Effector memory CD4-positive, alpha-beta T cell (primary cell): ENCODE measurements at places on chromosomes 11 and 22.

- H3K4me3 ChIP-seq = no peak overlapping the region
- H3K36me3 ChIP-seq = no peaks in the 10 kb centered on the region
- no peaks in the 10 kb centered on the region for H3K27me3 ChIP-seq
- H3K4me1 ChIP-seq = no peaks in the 10 kb centered on the region
- DNase-seq = no peak
These were observed 24.2 kb downstream of the KREMEN1 start for GRCh38 chr22:29096736-29097669.

- no peak for DNase-seq
- H3K4me1 ChIP-seq = peaks cover 6% of the 10 kb centered on the region
- H3K36me3 ChIP-seq = peaks cover 5% of the 10 kb centered on the region
- no peaks in the 10 kb centered on the region for H3K27me3 ChIP-seq
- H3K27ac ChIP-seq = no peak overlapping the region
These were observed 37.9 kb upstream of the PPARA start for GRCh38 chr22:46112405-46112804.

- H3K27me3 ChIP-seq = no peaks in the 10 kb centered on the region
- peaks cover 12% of the 10 kb centered on the region for H3K4me1 ChIP-seq
- no peak overlapping the region for H3K4me3 ChIP-seq
These were observed 53.3 kb downstream of the CERK start for GRCh38 chr22:46684706-46685105.

DNA sequence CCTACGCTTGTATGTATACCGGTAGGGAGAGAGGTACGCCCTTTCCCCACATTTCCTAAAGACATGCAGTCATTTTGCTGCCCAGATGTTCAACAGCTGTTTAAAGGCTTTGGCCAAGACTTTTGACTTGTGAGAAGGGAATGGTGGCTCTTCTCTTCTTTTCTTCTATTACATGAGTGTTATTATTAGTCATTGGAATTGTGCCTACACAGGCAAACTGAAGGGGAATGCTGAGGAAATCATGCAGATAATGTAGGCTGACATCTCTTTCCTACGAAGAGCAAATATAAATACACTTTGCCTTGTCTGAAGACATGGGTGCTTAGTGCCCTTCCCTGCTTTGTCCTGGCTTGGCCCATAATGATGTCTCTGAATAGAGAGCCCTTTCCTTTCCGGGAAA is 194.3 kb upstream of the NARS2 start:
- no peaks in the 10 kb centered on the region for H3K27me3 ChIP-seq
- no peak overlapping the region for H3K4me3 ChIP-seq
- DNase-seq = no peak
- no peak overlapping the region for H3K27ac ChIP-seq

DNA sequence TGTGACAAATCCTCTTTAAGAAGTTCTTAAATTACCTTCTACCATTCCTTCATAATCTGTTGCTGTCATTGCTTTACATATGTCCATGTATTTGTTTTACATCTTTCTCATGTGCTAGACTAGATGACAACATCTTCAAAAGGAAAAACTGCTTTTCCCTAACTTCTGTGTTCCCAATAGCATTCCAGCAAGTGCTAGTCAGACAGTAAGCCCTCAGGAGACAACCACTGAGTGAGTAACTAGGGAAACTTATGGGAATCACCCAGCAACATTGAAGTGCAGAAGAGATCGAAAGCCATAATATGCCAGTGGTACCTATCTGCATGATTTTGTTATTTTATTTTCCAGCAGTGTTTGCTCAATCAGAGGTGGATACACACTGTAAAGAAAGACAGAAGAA is 889.7 kb upstream of the API5 start:
- DNase-seq = no peak
- H3K4me3 ChIP-seq = no peak overlapping the region
- no peaks in the 10 kb centered on the region for H3K4me1 ChIP-seq
- no peaks in the 10 kb centered on the region for H3K27me3 ChIP-seq
- no peak overlapping the region for H3K27ac ChIP-seq

DNA sequence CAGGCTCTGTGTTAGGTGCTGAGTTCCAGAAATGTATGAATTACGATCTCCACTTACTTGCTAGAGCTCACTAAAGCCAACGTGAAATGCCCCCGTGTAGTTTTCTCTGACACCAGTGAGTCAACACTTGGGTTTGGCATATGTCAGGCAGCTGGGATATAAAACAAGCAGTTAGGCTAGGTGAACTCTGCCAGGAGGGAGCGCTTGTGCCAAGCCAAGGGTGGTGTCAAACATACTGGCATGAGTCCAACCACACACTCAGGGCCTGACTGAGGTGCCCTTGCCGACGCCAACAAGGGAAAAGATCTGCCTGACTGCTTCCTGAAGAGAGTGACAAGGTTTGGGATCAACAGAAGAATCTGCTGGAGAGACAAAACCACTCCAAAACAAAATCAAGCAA is 167.8 kb upstream of the NARS2 start:
- no peaks in the 10 kb centered on the region for H3K4me1 ChIP-seq
- H3K4me3 ChIP-seq = no peak overlapping the region
- no peak for DNase-seq
- H3K27ac ChIP-seq = no peak overlapping the region
- H3K36me3 ChIP-seq = no peaks in the 10 kb centered on the region

GRCh38 chr11:75577207-75577606 is 15.2 kb downstream of the SERPINH1 start:
- peaks cover 4% of the 10 kb centered on the region for H3K4me1 ChIP-seq
- H3K27ac ChIP-seq = no peak overlapping the region
- no peak overlapping the region for H3K4me3 ChIP-seq
- H3K36me3 ChIP-seq = peaks cover 5% of the 10 kb centered on the region
- no peak for DNase-seq

DNA sequence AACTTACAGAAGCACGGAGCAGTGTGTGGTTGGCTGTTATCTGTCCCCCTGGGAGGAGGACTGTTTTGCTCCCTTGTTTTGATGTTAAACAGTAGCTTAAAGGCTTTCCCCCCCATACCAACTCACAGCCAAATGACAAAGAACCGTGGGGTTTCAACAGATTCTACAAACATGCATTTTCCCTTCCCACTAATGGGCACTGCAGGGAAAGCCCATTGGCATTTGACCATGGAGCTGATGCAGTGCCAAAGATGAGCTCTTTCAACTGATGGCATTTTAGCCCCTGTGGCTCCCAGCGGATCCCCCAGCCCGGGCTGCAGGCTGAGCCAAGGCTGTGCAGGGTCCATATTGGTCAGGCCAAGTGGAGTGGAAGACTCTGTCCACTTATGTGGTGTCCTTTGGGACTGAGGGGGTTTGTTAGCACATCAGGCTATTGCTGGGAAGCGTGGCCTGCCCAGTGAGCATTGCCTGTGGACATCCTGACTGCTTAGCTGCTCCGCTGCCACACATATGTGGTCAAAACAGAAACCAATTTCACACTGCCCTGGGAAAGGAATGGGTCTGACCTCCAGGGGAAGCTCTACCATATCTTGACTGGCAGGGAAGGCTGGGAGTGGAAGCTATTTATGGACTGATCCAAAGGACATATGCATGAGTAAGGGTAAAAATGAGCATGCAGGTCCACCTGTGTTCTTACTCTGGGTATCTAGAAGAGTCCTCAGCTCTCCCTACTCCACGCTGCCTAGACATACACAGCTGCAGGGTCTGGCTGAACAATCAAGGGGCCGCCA is 116.4 kb upstream of the PARVA start:
- H3K27me3 ChIP-seq = no peaks in the 10 kb centered on the region
- DNase-seq = no peak
- peaks cover 51% of the 10 kb centered on the region for H3K36me3 ChIP-seq
- H3K4me3 ChIP-seq = no peak overlapping the region
- no peaks in the 10 kb centered on the region for H3K4me1 ChIP-seq

- H3K27ac ChIP-seq = no peak overlapping the region
- no peak for DNase-seq
- H3K4me3 ChIP-seq = no peak overlapping the region
- H3K27me3 ChIP-seq = no peaks in the 10 kb centered on the region
- peaks cover 4% of the 10 kb centered on the region for H3K36me3 ChIP-seq
These were observed 53.3 kb downstream of the MRTFA start for GRCh38 chr22:40583053-40583741.

- H3K4me3 ChIP-seq = peak overlapping the region; percentile 91
- no peak for DNase-seq
- H3K27me3 ChIP-seq = no peaks in the 10 kb centered on the region
- H3K27ac ChIP-seq = peak overlapping the region; percentile 90
- H3K4me1 ChIP-seq = peaks cover 3% of the 10 kb centered on the region
These were observed 539 bp upstream of the SLC36A4 start for GRCh38 chr11:93198215-93198845.

- H3K4me1 ChIP-seq = no peaks in the 10 kb centered on the region
- H3K4me3 ChIP-seq = no peak overlapping the region
- no peaks in the 10 kb centered on the region for H3K27me3 ChIP-seq
- no peak for DNase-seq
- H3K27ac ChIP-seq = no peak overlapping the region
- no peaks in the 10 kb centered on the region for H3K36me3 ChIP-seq
These were observed 40.7 kb upstream of the DKK3 start for GRCh38 chr11:12048936-12049790.

DNA sequence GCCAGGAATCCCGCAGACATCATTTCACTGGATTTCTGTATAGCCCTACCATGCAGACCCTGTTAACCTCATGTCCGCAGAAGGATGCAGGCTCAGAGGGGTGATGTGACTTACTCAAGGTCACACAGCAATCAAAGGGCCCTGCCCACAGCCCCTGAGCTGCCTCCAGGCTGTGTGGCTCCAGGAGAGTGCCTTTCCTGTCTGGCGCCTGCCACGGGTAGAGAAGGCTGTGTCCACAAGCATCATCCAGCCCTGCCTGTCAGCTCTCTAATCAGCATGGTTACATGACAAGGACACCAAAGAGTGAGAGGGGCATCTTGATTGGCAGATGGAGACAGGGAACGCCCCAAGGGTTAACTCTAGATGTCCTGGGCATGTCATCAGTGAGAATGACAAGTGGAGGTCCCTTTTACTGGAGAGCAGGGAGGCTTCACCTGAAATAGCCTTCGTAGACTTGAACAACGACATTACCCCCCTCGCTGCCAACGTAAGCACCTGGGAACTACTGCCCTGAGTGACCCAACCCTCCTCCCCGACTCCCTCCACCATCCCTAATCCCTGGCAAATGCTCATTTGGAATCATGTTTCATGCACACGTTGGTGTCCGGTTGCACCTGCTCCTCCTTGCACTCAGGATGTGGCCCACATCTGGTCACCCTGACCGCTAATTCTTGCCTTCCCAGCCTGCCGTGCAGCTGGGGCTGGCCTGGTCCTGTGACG is 6.9 kb downstream of the FGF19 start:
- no peaks in the 10 kb centered on the region for H3K4me1 ChIP-seq
- no peak overlapping the region for H3K4me3 ChIP-seq
- DNase-seq = no peak
- no peaks in the 10 kb centered on the region for H3K36me3 ChIP-seq
- H3K27ac ChIP-seq = no peak overlapping the region

DNA sequence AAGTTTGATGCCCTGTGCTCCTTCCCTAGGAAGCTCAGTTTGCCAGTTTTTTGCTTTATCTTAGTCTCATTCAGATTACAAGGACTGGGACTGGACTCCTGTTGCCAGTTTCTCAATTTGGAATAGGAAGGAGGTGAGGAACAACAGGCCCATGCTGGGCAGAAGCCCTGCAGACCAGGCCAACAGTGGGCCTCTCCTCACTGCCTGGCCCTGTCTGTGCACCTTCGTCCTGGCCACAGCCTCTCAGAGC is 23.7 kb downstream of the MED15 start:
- peaks cover 26% of the 10 kb centered on the region for H3K4me1 ChIP-seq
- H3K27ac ChIP-seq = peak overlapping the region; percentile 1
- peaks cover 19% of the 10 kb centered on the region for H3K36me3 ChIP-seq
- no peak overlapping the region for H3K4me3 ChIP-seq

- H3K36me3 ChIP-seq = no peaks in the 10 kb centered on the region
- no peak overlapping the region for H3K4me3 ChIP-seq
- no peak overlapping the region for H3K27ac ChIP-seq
- H3K27me3 ChIP-seq = no peaks in the 10 kb centered on the region
- DNase-seq = no peak
- H3K4me1 ChIP-seq = no peaks in the 10 kb centered on the region
These were observed 29.0 kb upstream of the LDLRAD3 start for GRCh38 chr11:35914816-35915215.

DNA sequence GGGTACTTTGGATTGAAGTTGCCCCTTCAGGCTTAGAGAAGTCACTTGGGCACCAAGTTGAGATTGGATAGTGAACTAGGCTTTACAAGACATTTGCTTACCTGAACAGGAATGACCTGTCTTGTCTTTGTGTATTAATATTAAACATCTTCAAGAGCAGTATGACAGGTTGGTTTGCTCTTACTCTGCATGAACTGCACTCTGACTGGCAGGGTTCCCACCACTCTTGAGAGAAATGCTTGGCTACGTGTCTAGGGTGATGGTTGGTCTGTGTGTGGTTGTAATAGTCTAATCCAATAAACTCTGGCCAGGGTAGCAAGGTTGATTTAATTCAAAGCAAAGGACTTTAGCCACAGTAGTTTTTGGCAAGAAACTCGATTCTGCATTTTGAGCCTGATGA is 20.1 kb upstream of the SPTBN2 start:
- H3K4me1 ChIP-seq = peaks cover 3% of the 10 kb centered on the region
- H3K27me3 ChIP-seq = no peaks in the 10 kb centered on the region
- H3K4me3 ChIP-seq = no peak overlapping the region
- no peaks in the 10 kb centered on the region for H3K36me3 ChIP-seq

- H3K36me3 ChIP-seq = no peaks in the 10 kb centered on the region
- H3K4me1 ChIP-seq = no peaks in the 10 kb centered on the region
- no peaks in the 10 kb centered on the region for H3K27me3 ChIP-seq
These were observed 139.9 kb upstream of the NARS2 start for GRCh38 chr11:78714539-78714938.

GRCh38 chr11:114785820-114786219 is 107.5 kb downstream of the NXPE2 start:
- H3K27ac ChIP-seq = no peak overlapping the region
- no peak for DNase-seq
- no peaks in the 10 kb centered on the region for H3K36me3 ChIP-seq
- H3K4me1 ChIP-seq = no peaks in the 10 kb centered on the region

GRCh38 chr11:118628432-118628831 is 21.0 kb downstream of the PHLDB1 start:
- H3K27me3 ChIP-seq = no peaks in the 10 kb centered on the region
- H3K27ac ChIP-seq = no peak overlapping the region
- no peaks in the 10 kb centered on the region for H3K4me1 ChIP-seq
- no peak overlapping the region for H3K4me3 ChIP-seq
- DNase-seq = no peak

- no peaks in the 10 kb centered on the region for H3K36me3 ChIP-seq
- no peak overlapping the region for H3K4me3 ChIP-seq
- H3K4me1 ChIP-seq = no peaks in the 10 kb centered on the region
- DNase-seq = no peak
- no peaks in the 10 kb centered on the region for H3K27me3 ChIP-seq
These were observed 23.2 kb upstream of the NAV2 start for GRCh38 chr11:19689281-19690000.

- H3K27ac ChIP-seq = peak overlapping the region; percentile 76
- H3K36me3 ChIP-seq = no peaks in the 10 kb centered on the region
- no peaks in the 10 kb centered on the region for H3K27me3 ChIP-seq
- peak overlapping the region; percentile 71 for H3K4me3 ChIP-seq
These were observed 80.7 kb upstream of the PPARA start for GRCh38 chr22:46069521-46070214.

GRCh38 chr22:39090426-39091064 is 6.5 kb upstream of the APOBEC3H start:
- H3K4me3 ChIP-seq = peak overlapping the region; percentile 30
- H3K27ac ChIP-seq = peak overlapping the region; percentile 94
- no peaks in the 10 kb centered on the region for H3K27me3 ChIP-seq
- DNase-seq = peak; percentile 82
- H3K4me1 ChIP-seq = peaks cover 63% of the 10 kb centered on the region

GRCh38 chr22:26542831-26543230 is 30.6 kb upstream of the TFIP11 start:
- H3K27me3 ChIP-seq = no peaks in the 10 kb centered on the region
- peaks cover 7% of the 10 kb centered on the region for H3K4me1 ChIP-seq
- peaks cover 26% of the 10 kb centered on the region for H3K36me3 ChIP-seq
- H3K4me3 ChIP-seq = no peak overlapping the region
